ENCODE measurements at places on chromosomes 16 and 17.

- DNase-seq: no peak
Observed at GRCh38 chr17:45029758-45030423, 21.5 kb downstream of the DCAKD start.

DNA sequence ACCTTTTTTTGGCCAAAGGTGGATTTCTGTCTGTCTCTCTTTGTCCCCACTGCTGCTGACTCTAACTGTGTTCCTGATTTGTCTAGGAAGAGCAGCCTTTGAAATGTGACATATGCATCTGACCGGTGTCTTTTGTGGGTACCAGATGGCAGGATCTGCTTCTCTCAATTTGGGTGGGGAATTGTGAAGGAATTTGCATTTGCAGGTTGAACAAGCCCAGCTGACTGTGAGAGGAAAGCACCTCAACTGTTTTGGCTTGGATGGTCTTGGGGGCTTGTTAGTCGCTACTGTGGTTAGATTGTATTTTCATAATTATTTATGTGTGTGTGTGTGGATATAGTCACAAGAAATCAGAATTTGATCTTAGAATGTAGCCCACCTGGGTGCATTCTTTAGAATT lies 37.7 kb upstream of the LCMT1 start:
- no peak for DNase-seq

DNA sequence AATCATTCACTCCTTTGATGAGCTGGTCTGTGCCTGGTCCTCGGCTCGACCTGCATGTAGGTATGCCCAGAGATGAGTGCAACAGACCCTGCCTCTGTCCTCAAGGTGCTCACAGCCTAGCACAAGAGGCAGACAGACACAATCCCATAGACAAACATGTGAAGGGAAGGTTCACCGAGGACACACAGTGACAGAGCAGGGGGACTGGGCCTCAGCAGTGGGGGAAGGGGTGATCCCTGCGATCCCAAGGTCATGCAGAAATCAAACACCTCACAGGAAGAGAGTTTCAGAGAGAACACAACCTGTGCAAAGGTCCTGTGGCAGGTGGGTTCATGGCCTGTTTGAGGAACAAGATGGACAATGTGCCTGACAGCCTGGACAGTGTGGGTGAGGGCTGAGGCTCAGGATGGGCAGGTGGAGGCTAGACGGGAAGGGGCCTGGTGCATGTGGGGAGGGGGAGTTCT lies 4.2 kb upstream of the VASN start:
- no peak for DNase-seq

GRCh38 chr16:84832488-84833143 lies 12.8 kb downstream of the CRISPLD2 start:
- no peak for DNase-seq

DNA sequence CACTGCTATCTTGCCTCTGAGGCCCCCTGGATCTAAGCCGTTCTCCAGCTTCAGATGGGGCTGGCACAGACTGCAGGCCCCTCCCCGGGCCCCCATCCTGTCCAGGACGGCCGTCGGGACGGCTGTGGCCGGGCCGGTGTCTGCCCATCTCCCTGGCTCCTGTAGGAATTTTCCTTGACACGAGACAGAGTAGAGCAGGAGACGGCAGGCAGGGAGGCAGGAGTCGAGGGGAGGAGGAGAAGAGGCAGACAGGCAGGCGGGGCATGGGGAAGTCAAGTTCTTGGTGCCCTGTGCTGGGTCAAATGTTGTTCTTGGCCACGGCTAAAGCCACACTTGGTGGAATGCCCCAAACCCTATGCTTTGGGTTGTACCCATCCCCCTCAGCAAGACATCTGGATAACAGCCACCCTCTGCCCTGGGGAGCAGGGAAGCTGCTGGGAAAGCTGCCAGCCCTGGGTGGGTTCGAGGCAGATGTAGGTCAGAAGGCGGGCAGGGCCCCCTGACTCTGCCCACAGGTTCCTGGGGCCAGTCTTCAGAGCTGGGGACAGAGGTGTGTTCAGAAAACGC lies 4.0 kb downstream of the C1QTNF1 start:
- DNase-seq: no peak

DNA sequence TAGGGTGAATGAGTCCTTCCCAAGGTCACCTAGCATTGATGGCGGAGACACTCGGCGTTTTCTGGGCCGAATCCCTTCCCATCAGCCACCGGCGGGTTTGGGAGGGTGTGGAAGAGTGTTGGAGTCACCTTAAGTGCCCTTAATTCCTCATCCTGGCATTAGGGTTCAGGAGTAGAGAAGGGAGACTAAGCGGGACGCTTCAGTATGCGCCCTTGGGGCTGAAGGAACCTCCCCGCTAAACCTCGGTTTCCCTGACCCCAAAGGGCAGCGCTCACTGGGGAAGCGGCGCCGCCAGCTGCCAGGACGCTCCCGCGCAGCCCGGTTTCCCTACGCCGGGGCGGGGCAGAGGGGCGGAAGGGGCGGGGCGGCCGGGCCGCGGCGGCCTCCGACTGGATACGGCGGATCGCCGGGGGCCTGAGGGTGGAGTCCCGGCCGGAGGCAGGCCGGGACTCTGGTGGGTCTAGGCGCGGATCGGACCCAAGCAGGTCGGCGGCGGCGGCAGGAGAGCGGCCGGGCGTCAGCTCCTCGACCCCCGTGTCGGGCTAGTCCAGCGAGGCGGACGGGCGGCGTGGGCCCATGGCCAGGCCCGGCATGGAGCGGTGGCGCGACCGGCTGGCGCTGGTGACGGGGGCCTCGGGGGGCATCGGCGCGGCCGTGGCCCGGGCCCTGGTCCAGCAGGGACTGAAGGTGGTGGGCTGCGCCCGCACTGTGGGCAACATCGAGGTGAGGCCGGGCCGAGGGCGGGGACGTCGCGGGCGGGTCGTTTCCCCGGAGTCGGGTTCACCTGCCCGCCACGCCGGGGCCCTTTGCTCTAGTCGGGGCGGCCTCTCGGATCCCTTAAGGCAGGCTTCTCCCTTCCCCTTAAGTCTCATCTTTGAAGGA lies at the start of gene DHRS11:
Gene DHRS11 (plus strand): TSS at position 446 of the 882 bp plus-strand sequence. CDS start 131 bp downstream, at position 577.
- DNase-seq: peak; percentile 93

- DNase-seq: peak; percentile 88
Observed at GRCh38 chr16:70523076-70523742, at the start of gene COG4. Gene COG4 (minus strand): TSS chr16:70523554. CDS start chr16:70523543, 11 bp downstream.

DNA sequence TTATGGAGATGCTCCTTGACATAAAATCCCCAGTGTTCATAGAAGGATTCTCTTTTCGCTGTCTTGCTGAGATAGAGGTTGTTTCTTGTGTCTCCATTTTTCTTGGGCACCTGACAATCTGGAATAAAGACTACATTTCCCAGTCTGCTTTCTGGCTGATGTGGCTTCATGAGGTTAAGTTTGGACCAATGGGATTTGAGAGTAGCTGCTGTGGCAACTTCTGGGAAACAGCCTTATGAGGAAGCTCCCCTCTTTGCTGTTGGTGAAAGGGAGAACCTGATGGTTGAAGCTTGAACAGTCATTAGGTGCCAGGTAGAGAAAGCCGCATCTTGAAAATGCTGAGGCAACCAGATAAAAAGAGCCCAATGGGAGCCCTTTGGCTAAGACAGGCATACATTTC lies 24.4 kb downstream of the HS3ST4 start:
- DNase-seq: no peak

DNA sequence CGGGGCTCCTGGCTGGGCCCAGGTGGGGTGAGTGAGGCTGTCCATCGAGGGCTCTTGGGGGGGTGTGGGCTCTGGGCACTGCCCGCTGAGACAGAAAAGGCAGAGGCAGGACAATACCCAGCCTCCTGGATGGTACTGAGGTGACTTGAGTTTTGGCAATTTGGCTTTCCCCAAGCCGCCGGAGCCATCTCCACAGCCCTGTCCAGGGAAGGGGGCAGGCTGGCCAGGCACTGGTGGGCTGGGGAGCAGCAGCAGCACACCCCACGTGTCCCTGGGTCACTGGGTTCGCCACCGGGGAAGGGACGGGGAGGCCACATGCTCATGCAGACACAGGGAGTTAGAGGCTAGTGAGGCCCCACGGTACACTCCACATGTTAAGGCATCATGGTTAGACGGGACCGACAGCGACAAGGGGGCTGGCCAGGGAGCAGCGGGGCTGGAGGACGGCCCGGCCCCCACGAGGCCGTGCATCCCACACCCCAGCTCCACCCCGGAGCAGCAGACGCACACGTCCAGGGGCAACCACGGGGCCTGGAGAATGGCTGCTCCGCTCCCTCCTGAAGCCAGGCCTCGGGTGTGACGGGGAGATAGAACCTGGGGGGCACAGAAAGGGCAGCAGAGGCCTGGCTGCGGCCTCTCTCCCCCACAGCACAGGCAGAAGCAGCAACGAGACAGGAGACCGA lies 3.0 kb downstream of the ARHGDIA start:
- DNase-seq: peak; percentile 32

GRCh38 chr16:84761448-84762368 lies 58.1 kb upstream of the CRISPLD2 start:
- DNase-seq: no peak

DNA sequence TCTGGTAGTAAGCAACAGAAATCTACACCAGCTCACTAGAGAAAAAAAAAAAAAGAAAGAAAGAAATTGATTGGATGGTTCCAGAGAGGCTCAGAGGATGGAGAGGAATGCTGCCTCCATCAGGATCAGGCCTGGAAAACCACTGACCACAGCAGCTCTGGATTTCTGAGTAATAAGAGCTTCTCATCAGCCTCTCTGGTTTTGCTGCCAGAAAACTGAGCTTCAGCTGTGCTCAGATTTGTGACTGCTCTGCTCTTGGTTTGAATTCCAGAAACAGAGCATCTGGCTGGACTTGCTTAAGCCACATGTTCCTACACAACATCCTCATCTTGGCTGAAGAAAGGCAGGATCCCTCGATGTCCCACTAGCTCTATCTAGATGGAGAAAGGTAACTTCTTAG lies 25.9 kb downstream of the IRX6 start:
- DNase-seq: no peak

DNA sequence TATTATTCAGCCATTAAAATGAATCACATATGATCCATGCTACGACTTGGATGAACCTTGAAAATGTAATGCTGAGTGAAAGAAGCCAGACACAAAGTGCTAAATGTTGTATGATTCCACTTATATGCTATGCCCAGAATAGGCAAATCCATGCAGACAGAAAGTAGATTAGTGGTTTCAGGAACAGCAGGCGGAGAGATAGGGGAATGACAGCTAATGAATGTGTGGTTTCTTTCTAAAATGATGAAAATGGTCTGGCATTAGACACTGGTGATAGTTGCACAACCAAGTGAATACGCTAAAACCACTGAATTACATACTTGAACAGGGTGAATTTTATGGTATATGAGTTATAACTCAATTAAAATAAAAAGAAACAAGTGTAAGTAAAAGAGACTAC lies 121.8 kb upstream of the NOG start:
- DNase-seq: no peak

DNA sequence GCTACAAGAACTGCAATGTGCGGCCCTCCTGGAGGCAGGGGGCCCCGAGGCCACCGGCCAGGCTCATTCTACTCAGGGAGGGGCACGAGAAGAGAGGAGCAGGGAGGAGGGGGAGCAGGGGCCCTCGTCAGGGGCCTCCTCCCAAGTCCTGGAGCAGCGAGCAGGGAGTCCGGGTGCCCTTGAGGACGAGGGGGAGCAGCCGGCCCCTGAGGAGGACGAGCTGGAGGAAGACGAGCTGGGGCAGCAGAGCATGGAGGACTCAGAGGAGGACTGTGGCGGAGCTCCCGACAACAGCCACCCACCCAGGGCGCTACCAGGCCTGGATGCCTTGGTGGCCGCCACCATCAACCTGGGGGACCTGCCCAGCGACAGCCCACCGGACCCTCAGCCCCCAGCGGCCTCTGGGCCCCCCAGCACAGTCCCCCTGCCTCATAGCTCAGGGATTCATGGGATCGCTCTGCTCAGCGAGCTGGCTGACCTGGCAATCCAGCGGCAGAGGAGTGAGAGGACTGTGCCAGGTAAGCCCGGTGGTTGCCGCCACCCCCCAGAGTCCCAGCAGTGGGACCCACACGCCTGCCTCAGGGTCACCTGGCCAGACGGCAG lies 52.2 kb downstream of the BAHCC1 start:
- no peak for DNase-seq

GRCh38 chr17:3448059-3448665 lies 14.5 kb upstream of the OR1E2 start:
- no peak for DNase-seq

- DNase-seq: peak; percentile 56
Observed at GRCh38 chr17:81832608-81833159, 407 bp downstream of the MCRIP1 start.

DNA sequence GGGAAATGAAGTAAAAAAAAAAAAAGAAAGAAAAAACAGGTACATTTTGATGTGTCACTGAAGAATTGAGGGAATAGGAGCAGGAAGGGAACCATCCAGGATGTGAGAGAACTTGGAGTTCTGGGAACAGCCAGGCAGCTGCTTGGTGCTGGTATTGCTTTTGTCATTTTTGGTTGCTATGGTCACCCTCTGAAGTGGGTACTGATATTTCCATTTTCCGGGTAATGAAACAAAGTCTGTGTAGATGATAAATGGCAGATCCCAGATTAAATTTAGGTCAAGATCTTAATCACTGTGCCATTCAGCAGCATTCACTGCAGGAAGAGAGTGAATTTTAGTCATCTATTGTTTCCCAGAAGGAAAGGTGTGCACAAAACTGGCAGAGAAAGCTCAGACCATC lies 93.6 kb downstream of the ABCA8 start:
- no peak for DNase-seq

DNA sequence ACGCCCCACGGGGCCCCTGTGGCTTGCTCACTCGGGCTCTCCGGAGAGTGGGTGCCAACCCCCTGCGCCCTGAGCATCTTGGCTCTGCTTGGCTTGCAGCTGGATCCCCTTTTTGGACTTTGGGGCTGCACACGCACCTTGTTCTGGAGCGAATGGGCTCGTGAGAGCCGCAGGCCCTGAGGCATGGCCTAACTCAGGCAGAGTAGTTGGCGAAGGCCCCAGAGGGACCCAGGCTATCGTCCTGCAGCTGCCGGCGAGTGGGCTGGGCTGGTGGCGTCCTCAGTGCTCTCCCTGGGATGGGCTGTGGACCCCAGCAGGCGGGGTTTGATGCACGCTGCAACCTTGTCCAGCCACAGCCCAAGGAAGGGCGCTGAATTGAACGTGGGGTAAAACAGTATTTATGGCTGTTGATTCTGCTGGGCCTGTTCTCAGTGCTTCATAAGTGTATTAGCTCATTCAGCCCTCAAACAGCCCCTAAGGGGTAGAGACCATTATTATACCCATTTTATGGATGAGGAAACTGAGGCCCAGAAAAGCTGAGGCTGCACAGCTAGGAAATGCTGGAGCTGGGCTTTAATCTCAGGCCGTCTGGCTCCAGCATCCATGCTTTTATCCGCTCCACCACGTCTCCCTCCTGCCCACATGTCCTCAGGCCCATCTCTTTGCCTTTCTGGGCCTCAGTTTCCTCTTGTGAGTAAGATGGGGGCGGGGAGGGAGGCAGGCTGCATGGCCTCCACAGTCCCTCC lies 171.2 kb upstream of the CIBAR2 start:
- no peak for DNase-seq

Measured in K562 (cell line).